Hypothalamus (tissue), 51 donors: ENCODE measurements at places on chromosomes 3 and 15.

GRCh38 chr3:87982421-87982820, 76.4 kb downstream of the CGGBP1 start:
- DNase-seq: no peak

GRCh38 chr3:197242784-197243432, 55.5 kb downstream of the DLG1 start:
- DNase-seq: no peak

- no peak for DNase-seq
Observed at GRCh38 chr3:115325539-115325938, 178.5 kb upstream of the ZBTB20 start.

GRCh38 chr15:87347806-87348515, 908.6 kb downstream of the NTRK3 start:
- DNase-seq: no peak

DNA sequence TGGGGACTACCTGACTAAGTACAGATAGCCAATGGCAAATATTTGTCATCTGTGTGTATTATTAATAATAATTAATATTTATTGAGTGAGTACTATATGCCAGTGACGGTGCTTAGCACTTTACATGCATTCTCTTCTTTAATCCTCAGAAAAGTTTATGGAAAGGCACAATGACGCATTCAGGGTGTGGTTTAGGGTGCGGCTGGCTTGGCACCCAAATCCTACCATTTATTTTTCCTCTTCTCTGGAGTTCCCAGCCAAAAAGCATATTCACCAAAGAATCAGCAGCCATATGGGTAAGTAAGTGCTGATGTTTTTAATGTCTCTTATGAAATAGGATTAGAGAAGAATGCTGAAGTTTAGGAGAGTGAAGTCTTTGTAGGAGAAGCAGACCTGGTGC, 140.4 kb upstream of the TP63 start:
- no peak for DNase-seq
